ENCODE measurements at places on chromosomes 5 and 9. TPM values are rescaled to one million over a fixed set of nuclear protein-coding genes. Genes with fewer than 3 reads are reported as not detected.

SEMA5A gene
- total RNA-seq = 16.9 TPM

PHF24 gene
- 0.28 TPM for total RNA-seq

DIPK1B gene
- 12.8 TPM for total RNA-seq

F2RL1 gene
- 3.5 TPM for total RNA-seq

CATSPER3 gene
- 0.46 TPM for total RNA-seq

BASP1 gene
- 53.9 TPM for total RNA-seq

HMMR gene
- 0.32 TPM for total RNA-seq

RETREG1 gene
- 73.3 TPM for total RNA-seq

GABRB2 gene
- total RNA-seq = 2.4 TPM

SNCB gene
- total RNA-seq = not detected

MEGF10 gene
- total RNA-seq = 0.47 TPM

DNA sequence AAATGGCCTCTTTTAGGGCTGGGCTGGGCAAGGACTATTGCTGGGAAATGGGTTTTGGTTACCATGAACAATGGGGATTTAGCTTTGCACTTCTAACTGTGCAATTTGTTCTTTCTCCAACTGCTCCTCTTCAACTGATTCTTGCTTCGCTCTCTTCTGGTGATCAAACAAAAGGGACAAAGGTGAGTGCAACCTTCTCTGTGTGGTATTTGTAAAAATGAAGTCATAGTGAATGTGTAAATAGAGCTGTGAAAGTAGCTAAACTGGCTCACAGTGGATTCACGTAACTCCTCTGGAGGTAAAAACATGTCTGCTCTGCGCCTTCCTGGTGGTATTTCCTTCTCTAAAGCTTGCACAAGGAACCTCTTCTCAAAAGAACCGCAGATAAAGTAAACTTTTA lies 20.9 kb upstream of the SPINK14 start:
- no peak for DNase-seq

- peak; percentile 35 for DNase-seq
Observed at GRCh38 chr5:14108170-14108996, 34.8 kb upstream of the TRIO start.

DNA sequence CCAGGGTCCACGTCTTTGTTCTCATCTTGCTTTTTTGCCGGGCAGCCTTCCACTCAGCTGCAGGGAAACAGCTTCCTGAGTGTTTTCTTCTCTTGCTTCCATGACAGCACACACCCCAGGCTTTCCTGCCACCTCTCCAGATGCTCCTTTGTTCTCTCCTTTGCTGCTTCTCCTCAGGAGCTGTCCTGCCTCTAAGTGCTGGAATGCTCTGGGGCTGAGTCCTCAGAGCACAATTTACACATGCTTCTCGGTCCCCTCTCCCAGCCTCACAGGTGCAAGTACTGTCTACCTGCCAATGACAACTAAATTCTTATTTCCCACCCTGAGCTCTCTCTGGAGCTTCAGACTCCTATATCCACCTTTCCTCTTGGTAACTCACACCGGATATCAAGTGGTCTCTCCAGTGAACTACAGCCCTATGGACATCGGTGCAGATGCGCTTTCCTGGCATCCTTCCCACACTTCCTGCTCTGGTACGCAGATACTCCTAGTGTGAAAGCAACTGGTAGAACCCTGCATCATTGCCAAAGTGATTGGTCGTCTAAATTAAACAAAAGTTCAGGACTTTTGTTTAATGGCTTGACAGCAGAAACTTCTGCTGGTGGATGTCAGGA lies 13.4 kb upstream of the ACSL6 start:
- DNase-seq = no peak

DNA sequence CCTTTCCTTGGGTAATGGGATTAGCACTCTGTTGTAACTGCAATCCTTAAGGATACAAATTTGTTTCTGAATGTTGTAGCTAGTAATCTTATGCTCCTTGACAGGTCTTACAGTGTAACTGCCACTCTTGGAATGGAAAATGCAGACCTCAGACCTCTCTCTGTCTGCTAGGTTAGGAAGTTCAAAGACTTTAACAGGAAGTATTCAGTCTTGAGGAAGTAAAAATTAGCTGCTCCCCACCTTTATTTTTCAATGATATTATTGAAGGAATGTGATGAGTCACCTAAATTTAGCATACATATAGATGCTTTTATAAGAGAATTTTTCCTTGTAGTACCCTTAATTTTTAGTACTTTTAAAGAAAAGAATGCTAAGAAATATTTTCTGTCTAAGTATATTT lies 71.5 kb downstream of the PAM start:
- no peak for DNase-seq

- no peak for DNase-seq
Observed at GRCh38 chr5:155066886-155067595, 53.5 kb downstream of the KIF4B start.

GRCh38 chr5:145180371-145180770 lies 654.8 kb downstream of the PRELID2 start:
- DNase-seq = no peak

DNA sequence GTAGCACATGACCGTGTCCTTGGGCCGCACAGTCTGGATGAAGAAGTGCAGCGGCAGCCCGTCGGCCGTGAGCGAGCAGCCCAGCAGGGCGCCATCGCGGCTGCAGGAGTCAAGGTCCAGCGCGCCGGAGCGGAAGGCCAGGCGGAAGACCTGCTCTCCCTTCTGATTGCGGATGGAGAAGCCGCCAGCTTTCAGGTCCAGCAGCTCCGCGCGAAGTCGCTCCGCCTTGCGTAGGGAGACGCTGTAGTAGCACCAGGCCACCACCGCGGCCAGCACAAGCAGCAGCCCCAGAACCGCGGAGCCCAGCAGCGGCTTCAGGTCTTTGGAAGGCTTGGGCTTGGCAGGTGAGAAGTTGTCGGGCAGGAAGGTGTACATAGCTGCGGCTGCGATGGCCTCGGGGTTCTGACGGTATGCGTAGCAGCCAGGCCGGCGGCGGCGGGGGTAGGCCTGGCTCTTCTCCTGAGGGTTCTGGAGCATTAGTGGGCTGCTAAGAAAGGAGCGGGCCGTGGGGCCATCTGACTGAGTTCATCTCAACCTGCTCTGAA lies 4.2 kb downstream of the MYORG start:
- no peak for DNase-seq

DNA sequence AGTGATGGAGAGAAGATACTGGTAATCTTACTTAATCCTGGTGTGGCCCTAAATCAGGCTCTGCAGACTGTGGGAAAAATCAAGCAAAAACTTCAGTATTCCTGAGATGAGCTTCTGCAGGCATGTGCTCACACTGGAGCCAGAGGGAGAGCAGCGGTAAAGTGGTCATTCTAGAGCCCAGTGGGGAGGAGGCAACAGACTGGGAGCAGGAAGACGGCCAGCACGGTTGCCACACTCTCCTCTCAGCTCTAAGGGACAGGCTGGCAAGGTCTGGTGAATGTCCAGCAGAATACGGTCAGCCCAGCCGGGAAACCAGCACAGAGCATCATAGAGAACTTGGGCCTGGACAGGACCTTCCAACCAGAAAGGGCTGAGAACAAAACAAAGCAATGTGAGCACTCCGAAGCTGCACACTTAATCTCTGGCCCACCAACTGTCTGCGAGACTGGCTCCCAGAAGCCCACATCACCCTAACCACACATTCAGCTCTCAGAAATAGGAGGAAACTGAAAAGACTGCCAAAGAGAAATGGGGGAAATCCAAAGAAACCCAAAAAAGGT lies 30.3 kb downstream of the MED27 start:
- DNase-seq = no peak

DNA sequence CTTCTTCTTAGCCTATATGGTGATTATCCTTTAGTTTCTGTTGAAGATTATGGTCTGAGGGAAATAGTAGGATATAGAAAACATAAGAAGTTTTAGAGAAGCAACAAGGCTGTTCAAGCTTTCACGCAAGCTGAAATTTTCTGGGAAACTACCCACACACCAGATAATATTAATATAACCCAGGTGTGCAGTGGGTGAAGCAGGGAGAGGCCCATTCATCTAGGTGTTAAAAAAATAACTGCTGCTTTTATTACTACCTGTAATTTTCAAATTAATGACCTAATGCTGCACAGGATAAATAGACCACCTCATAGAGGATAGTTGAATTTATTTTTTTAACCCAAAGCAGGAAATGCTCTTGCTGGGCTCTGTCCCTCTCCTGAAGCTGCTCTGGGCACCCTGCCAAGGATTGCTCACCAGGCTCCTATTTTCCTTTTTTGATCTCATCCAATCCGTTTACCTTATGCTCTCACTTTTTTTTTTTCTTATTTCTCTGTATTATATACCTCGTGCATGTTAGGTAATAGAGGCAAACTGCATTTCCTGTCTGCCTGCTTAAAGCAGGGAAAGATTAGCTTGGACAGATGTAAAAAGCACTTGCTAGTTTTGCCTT lies 124.3 kb upstream of the SLC12A2 start:
- DNase-seq = no peak

DNA sequence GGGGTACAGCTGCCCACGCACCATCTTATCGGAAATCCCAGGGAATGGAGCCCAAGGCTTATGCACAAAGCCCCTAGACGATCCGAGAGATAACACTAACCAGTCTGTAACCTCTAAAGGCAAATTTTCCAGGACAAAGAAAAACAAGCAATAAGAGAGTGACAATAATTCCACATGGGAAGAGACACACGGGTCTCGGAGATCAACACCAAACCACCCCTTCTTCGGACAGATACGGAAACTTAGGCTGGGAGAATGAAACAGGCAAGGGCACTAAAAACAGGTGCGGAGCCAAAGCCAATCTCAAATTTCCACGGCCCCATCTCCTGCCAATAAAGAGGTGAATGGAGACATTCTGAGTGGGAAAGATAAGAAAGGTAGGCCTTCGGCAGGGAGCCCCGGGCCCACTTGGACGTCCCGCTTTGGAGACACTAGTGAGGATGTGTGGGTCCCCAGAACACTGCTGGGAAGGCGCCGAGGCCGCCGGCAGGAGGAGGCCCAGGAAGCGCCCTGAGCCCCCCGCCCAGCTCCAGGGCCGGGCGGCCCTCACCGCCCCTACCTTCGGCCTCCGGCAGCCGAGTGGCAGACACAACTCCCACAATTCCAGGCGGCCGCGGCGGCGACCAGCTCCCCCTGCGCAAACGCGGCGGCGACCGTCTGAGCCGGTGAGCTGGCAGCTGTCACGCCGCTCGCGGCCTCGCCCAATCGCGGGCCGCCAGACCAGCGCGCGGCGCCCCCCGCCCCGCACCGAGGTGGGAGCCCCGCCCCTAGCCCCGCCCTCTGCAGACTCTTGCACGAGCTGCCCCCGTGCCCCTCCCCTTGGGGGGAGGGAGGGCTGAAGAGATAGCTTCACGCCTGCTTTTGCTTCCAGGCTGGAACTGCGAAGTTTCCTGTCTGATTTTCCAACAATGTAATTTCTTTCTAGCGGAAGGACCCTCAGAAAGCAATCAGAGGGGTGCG lies at the start of gene SIL1:
Gene SIL1 (minus strand): TSS at position 659 of the 960 bp plus-strand sequence. CDS start 70,525 bp downstream, outside the sequence.
- peak; percentile 95 for DNase-seq

- DNase-seq = no peak
Observed at GRCh38 chr9:36191290-36191645, 547 bp downstream of the CLTA start.

DNA sequence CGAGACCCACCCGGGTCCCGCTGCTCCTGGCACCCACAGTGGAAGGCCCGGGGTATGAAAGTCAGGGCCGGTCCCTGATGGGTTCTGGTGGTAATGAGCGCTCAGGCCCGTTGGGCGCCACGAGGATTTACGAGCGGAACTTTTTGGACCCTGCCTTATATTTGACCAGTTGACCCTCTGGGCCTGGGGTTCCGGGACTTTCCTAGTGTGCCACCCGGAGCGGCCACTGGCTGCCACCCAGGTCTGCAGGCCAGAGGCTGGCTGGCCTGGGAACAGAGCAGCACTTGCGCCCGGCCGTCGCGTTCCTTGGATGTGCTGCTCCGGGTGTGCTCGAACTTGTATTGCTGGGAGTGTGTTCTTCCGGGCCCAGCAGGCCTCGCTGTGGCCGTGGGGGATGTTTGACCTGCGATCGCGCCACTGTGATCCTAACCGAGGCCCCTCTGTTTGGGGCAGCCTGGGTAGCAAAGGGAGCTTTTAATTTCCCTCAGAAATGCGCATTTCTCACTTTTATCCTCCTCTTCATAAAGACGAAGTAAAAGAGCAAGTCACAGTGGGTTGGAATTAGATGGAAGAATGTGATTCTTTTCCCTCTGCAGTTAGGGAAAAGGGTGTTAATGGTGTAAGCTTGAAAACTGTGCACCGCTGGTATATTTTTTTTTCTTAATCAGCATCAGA lies 1.2 kb downstream of the F2RL1 start:
- DNase-seq = no peak

- DNase-seq = no peak
Observed at GRCh38 chr5:156879665-156880285, 29.7 kb downstream of the PPP1R2B start.

DNA sequence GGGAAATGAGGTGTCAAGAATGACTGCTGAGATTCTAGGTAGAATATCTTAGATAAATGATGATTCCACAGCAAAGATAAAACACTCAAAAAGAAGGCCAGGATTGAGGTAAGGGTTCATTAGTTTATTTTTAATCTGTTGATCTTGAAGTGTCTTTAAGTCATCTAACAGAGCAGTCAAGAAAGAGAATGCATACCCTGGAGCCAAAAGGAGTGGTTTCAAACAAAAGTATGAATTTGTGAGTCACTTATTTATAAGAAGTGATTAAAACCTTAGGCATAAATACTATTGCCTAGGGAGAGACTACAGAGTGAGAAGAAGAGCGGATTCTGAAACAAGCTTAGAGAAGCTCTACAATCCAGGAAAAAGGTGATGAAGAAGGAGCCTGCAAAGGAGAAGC lies 541.0 kb downstream of the DTWD2 start:
- no peak for DNase-seq

- DNase-seq = no peak
Observed at GRCh38 chr5:58366461-58366860, 93.4 kb downstream of the PLK2 start.

- no peak for DNase-seq
Observed at GRCh38 chr5:33921002-33921401, 15.2 kb upstream of the RXFP3 start.

GRCh38 chr9:130010151-130010988 lies 32.6 kb downstream of the FNBP1 start:
- no peak for DNase-seq

- DNase-seq = no peak
Observed at GRCh38 chr5:139848508-139849100, 53.0 kb downstream of the PSD2 start.

GRCh38 chr5:20555034-20555433 lies 567.0 kb upstream of the CDH18 start:
- DNase-seq = no peak

- DNase-seq = no peak
Observed at GRCh38 chr5:171785517-171785916, at the start of gene SMIM23. Gene SMIM23, plus strand, starts transcription at chr5:171785817. Its CDS starts 55 bp downstream, at chr5:171785872.

DNA sequence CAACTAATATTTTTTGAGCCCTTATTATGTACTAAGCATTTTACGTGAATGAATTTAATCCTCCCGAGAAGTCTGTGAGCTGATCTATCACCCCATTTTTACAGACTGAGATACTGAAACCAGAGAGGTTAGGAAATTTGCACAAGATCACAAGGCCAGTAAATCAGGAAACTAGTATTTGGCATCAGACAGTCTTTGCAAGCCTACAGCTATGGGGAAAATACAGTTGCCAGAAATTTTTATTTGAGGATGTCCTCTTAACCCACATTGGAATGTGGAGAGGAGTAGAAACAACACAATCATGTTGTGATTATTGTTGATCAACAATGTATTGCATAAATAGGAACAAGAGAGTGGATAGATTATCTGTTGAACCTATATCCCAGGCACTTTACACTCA lies 2.3 kb upstream of the SLC46A2 start:
- DNase-seq = no peak

Measured in omental fat pad (tissue), 4 donors.